ENCODE measurements at places on chromosomes 2 and 18.

GRCh38 chr18:31101183-31102024 is 817 bp downstream of the DSC2 start:
- no peak for DNase-seq

GRCh38 chr2:225282858-225283710 is 116.4 kb upstream of the NYAP2 start:
- no peak for DNase-seq

DNA sequence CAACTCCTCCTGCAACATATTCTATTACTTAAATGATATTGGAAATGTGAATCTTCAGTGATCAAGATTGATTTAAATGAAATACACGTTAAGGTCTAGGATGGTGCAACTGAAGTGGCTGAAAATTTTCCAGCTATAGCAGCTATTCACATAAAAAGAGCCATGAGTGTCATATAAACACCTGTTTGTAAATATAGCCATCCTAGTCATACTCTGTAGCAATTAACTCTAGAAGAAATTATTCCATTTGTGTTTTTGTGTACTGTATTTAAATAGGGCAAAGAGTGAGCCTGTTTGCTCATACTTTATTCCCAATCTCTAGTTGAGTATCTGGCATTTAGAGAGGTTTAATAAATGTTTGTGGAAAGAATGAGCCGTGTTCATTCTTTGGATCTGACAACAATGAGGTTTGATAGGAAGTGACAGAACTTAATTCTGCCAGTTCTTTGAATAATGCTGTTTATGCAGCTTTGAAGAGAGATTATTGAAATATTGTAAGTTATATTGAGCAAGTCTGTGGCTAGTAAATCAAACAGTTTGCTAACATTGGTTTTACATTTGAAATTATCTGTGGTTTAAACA is 49.7 kb downstream of the BABAM2 start:
- no peak for DNase-seq

GRCh38 chr2:12465631-12466135 is 251.1 kb upstream of the TRIB2 start:
- DNase-seq, result no peak

DNA sequence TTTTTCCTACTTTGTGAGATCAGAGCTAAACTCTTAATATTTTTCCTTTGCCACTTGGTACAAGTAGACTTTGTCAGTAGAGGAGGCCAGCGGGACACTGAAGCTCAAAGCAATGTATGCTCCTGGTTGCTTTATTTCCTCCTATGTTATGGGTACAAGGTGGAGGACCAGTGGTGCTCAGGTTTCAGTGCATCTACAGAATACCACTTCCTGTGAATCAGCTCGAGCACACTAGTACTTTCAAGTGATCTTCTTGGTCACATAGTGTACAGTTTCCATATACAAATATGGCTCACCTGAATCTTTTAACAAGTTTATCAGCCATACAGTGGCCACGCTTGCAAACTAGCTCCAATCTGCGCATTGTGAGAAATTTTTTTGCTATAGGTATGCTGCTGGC is 1674.8 kb upstream of the TMEFF2 start:
- no peak for DNase-seq

DNA sequence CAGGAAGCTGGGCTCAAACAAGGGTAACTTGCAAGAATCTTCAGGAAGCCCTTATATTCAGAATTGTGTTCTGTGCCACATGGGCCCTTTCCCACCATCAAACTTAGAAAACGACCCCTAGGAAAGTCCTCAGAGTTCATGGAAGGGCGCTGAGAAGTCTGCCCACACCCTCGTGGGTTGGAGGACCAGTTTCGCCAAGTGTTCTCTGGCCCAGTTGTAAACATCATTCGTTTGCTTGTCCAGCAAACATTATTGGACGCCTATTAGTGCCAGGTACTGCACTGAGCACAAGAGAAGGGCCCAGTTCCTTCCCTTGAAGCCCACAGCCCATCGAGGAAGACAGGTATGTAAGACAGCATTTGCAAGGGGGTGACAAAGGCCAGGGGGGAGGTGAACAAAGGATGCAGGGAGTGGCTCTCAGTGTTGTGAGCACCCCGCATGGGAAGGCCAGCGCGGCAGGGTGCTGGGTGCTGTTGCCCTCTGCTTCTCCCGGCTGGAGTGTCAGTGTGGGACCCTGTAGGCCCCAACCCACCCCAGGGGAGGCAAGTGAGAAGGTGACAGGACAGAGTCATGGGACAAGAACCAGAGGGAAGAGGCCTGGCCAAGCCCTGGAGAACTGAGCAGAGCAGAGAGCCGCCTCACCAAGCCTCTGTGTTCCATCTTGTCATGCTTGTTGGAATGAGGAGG is 60.2 kb upstream of the ALPP start:
- no peak for DNase-seq

DNA sequence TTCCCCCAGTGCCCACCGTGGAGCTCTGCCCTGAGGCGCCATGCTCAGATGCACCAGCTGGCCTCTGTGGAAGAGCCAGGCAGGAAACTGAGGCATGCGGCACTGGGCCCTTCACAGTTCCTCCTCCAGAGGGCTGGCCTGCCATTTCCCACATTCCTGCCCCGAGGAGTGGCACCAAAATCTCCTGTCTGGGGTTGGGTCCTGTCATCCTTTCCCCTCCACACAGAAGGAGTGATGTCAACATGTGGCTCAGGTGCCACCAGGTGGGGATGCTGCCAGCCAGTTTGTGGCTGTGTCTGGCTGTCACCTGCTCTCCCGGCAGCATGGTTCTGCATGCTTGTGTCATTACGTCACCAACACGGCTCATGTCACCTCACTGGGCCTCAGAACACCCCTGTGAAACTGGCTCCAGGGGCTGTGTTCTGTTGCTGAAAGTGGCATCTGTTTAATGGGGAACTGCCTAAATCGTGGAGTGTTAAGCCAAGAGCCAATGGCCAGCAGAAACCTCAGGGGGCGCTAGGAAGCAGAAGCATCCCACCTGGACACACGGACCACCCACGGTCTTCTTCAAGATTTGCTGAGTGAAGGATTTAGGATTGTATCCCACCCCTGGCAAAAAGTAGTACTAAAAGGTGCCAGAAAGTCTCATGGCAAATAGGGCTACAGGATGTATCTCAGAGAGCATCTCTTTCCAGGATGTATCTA is 51.3 kb downstream of the ZAP70 start:
- no peak for DNase-seq

DNA sequence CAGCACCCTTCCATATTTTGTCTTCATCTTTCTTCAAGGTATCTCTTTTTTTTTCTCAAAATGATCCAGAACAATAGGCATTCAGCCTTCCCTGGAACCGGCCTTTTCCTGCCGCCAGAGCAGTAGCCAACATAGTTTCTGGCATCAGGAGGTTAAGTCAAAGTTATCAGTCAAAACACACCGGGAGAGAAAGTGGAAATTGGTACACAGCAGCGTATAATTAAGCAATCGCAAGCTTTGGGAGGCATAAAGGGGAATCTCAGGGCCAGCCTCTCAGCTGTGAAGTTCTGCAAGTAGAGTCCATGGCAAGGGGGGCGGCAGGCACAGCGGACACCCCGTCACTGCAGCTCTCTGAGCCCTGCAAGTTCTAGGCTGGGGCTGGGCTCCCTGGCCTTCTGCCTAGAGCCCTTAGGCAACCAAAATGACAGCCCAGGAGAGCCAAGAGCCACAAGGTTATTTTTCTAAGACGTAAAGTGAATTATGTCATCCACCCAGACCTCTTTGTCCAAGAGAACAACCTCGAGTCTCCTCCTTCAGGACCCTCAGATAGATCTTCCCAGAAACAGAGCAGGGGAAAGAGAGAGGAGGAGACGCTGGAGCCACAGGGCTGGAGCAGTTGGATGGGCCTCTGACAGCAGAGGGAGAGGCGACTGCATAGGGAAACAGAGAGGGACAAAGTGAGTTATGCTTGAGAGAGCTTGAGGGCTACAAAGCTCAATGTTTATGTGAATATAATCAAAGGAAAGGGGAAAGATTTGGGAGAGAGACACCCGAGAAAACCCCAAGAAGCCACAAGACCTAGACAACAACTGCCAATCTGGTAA is 114.7 kb downstream of the BCL2L11 start:
- DNase-seq, result no peak

DNA sequence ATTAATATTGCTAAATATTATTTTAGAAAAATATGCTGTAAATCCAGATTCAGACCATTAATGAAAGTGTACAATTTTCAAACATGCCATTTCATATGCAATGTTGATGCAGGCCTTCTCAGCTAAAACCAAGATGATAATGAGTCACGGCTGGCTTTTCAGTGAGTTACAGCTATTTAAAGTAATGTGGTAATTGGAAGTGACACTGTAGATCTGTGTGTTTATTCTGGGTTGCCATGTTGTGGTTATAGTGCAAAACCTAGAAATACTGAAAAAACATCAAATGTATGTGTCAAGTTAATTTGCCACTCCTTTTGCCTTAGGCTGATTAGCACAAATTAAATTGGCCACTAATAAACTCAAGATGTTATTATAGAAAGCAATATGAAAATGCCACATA is 506.6 kb downstream of the ERBB4 start:
- no peak for DNase-seq

DNA sequence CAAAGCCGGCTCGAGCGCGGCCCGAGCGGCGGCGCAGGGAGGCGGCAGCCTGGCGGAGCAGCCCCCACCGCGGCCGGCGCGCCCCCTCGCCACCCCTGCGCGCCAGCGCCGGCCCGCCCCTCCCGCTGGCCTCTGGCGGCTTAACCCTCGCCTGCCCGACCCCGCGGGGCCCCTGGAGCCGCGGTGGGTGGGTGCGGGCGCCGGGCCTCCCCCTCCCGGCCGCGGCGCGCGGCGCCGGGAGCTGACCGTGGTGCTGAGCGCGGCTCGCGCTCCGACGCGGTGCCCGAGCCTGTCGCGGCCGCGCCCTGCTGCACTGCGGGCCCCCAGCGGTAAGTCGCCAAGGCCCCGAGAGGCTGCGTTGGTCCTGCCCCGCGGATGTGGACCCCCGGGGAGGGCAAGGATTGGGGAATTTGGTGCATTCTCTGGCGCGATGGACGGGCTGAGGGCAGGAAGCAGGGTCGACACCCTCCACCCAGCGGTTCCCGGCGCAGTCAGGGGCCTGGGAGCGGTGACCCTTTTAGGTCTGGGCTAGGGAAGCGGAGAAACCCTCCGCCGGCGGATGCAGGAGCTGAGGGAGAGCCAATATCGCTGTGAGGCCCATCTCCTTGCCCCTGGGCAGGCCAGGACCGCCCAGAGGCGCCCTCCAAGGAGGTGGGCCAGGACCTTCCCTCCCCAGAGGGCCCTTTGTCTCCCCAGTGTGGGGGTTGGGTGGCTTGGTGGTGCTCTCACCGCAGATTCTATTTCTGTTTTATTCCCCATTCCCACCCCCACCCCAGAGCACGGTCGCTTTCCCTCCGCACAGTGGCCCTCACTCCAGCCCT is 923 bp downstream of the AMER3 start:
- DNase-seq, result no peak

GRCh38 chr18:23401400-23402347 is 51.4 kb upstream of the RIOK3 start:
- DNase-seq, result no peak

DNA sequence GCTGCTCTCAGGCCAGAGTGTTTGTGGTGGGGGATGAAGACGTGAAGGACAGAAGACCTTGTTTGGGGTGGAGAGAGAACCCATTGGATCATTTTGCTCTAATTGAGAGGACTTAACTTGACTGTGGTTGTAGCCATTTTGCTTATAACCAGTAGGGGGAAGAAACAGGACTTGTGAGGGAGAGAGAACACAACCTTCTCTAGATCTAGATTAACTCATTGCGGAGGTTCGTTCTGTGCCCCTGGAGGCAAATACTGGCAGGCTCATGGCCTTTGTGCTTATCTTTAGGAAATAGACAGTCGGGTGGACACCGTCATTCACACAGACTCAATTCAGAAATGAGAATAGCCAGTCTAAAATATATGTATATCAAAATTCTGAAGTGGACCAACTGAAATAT is 147.0 kb upstream of the LHCGR start:
- no peak for DNase-seq

DNA sequence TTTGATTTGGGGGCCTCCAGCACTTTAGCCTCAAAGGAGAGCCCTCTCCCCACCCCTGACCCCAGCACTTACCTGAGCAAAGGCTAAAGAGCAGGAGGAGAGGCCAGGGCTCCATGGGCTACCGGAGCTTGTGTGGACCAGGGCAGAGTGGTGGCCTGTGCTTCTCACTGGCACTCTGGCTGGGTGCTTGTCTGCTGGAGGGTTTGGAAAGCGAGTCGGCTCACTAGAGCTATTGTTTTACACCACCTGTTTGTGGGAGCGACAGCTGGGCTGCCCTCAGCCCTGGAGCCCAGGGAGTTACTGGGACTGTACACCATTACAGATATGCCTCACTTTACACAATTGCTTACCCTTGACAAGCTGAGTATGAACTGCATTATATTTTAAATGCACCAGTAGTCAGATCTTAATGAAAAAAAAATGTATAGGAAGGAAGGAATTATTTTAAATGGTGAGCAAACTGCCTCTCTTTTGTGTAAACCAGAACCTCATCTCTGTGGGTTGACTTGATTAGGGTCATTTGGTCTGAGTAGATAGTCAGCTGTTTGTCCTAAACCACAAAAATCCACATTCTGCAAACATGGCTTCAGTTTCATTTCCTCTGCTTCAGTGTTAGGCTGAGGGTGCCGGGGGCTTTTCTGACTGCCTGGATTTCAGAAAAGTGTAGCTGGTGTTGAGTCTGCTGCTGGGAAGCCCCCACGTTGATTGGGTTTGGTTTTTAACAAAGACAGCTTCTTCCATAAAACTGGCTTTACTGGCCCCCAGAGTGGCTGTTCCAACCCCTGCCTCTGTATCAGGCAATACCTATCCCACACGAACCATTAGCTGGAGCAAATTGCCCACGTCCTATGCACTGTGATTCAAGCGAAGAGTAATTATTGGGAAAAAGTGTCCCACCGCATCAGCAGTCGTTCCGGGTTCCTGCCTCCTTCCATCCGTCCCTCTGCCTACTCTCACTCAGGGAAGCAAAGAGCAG is at the start of gene CHRNA1:
TSS of gene CHRNA1 (minus strand) at position 193 of the 976 bp plus-strand sequence. CDS start at position 115, 78 bp downstream.
- no peak for DNase-seq

DNA sequence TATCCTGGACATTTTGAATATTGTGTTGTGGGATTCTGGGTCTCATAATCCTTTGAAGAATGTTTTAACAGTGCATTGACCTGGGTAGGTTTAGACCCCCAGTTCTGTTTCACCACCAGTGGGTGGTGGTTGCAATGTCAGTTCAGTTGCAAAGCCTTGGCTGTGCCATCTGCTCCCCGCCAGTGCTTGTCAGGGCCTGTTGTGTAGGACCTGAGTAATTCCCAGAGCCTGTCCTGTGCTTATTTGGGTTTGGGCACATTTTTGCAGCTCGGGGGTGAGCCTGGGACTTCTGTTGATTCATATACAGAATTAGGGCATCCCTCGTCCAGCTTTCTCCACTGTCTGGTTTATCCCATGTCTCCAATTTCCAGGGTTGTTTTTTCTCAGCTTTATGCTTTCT is 24.8 kb downstream of the ATP9B start:
- DNase-seq, result no peak

DNA sequence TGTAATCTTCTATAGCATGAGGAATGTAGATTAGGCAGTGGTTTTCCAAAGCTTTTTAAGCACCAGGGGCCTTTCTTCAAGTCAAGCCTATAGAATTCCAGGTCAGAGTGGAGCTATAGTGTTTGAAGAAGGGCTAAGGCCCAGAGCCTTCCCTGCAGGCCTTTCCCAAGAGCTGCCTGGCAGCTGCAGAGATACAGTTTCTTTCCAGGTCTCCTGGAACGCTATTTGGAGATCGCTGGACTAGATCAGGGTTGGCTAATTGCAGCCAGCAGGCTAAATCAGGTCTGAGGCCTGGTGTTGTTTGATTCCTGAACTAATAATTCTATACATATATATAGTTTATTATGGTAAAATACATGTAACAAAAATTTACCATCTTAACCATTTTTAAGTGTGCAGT is 319.0 kb upstream of the SPRED2 start:
- DNase-seq, result no peak

GRCh38 chr2:144215701-144216675 is 303.9 kb downstream of the ZEB2 start:
- DNase-seq, result no peak
